Aorta (tissue), 5 donors: ENCODE measurements at places on chromosomes 12 and 14.

DNA sequence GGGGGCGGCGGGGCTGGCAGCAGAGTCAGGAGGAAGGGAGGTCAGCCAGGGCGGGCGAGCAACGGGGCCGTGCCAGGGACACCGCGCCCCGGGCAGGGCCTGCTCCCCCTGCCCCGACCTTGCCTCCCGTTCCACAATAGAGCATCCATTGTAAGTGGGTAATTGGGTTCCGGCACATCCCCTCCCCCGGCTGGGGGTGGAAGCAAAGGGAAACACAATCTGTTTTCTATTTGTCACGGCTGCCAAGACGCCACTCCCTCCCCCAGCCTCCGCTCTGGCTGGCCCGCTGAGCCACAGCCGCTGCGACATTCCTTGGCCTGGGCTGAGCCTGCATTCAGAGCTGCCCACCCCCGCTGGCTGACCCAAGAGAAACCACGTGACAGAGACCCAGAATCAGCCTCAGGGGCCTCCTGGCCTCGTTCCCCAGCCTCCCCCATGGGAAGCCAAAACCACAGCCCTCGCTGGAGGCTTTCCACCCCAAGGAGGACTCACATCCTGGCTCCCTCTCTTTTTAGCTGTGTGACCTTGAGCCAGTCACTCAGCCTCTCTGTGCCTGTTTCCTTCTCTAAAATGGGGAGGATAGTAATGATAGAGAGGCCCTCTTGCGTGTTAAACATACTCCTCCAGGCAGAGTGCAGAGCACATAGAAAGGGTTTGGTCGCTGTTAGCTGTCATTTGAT, 117.6 kb downstream of the SCARB1 start:
- DNase-seq, result peak; percentile 96

DNA sequence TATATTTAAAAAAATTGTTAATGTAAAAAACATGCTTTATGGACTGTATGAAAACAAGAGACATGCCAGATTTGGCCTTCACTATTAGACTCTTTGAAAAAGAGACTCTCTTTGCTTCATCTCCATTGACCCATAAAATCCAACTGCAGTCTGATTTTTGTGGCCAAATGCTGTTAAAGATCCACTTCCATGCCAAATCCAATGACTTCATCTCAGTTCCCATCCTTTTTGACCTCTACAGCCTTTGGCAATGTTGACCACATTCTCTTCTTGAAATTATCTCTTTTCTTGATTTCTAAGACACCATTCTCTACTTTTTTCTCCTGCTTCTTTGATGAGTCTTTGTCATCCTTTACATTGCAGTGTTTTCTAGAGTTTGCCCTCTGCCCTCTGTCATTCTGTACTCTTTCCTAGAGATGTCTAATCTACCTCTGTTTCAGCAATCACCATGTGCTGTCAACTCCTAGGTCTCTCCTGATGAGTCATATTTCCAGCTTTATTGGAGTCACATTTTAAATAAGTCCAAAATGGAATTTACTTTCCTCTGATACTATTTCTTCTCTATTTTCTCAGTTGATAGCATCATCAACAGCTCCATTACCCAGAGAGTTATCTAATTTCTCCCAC, 2.4 kb downstream of the TMPRSS12 start:
- DNase-seq, result no peak

DNA sequence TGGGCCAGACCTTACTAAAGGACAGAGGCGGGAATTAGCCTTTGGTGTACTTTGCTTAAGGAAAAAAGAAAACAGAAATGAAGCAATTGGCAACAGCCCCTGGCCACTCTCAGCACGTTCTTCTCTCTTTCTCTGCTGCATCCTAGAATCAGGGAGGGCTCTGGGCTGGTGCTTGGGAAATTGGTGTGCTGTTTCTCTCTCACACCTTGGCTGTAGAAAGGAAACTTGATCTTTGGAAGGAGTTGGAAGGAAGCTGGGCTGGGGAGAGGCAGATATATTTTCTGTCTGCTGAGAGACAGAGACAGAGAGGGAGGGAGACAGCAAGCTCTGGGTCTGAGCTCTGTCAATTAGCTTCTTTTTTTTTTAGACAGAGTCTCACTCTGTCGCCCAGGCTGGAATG, 27.4 kb downstream of the NOS1 start:
- DNase-seq, result no peak

GRCh38 chr12:112447106-112447505, 28.4 kb downstream of the PTPN11 start:
- no peak for DNase-seq

DNA sequence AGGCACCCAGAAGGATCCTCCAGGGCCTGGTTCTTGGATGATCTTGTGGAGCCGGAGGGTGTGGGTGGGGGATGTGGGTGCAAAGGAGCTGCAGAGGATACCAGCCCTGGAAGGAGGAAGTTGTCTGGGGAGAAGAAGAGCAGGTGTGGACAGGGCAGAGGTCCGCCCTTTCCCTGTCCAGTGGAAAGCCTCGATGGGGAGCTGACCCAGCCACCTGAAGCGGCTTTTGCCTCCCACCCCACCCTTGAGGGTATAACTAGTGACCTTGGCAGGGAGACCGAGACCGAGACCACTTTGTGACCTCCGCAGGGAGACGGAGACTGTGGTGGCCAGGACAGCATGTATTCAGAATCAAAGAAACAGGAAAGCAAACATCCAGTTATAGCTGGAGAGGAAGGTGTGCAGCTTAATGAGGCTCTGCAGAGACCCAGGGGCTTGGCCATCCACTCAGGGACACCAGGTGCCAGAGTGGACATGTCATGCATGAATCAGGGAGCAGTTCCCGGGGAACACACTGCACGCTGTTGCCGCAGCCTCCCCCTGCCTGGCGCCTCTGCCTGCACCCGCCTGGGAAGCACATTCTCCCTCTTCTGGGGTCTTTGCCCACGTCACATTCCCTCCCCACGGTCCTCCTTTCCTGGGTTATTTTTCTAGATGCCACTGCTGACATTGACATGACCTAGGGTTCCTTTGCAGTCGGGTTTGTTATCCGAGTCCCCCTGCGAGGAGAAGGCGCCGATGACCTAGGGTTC, 87.7 kb downstream of the ADGRD1 start:
- peak; percentile 71 for DNase-seq

DNA sequence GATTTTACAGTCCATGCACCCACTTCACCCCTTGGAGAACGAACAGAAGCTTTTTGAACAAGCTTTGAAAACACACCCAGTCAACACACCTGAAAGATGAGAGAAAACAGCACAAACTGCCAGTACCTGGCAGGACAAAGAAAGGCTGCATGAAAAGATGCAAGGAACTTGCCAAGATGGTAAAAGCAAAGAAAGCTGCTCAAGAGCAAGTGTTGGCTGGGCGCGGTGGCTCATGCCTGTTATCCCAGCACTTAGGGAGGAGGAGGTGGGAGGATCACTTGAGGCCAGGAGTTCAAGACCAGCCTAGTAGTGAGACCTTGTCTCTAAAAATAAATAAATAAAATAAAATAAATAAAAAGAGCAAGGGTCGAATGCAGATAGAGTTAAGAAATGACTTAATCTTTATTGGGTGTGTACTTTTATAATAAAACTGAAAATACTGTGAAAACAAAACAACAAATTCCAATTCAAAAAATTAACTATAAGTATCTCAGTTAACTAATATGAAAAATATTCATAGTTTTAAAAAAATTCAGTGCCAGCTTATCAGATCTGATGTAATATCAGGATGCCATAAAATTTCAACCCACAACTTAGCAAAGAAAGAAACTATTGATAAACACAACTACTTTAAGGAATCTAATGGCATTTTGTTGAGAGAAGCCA, 59.2 kb downstream of the HECTD4 start:
- no peak for DNase-seq

DNA sequence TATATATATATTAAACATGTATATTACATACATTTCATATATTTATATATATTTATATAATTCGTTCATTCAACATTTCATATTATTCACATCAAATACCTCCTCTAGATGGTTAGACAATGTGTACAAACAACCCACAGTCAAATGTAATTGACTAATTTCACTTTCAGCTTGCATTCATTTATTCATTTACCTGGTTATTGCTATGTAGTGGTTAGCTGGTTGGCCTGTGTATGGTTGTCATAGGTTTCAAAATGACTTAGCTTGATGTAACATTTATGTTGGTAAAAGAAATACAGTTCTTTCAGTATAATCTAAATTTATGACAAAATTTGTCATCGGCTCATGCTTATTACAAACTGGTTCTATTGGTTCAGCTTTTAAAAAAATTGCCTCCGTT, 389 bp downstream of the OR4K13 start:
- no peak for DNase-seq

- DNase-seq, result no peak
Observed at GRCh38 chr14:96584907-96585671, 82.9 kb downstream of the PAPOLA start.

DNA sequence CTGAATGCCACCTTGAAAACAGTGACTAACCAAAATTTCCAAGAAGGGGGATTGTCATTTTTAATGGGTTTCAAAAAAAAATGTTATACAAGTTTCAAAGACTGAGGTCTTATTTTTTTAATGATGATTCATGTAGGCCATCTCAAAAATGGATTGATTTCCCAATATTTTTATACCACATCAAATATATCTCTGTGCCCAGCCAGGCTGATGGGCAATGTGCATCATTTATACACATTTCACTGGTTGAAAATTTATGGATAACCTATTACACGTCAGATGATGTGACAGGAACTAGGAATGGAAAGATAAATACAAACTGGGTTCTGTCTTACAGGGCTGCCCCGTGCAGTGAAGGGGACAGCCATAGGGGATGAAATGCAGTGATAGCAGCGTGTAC, 112.7 kb upstream of the TMPO start:
- no peak for DNase-seq

GRCh38 chr14:74713395-74713735, 421 bp downstream of the FCF1 start:
- no peak for DNase-seq

- DNase-seq, result no peak
Observed at GRCh38 chr12:1697271-1697670, 6.4 kb downstream of the ADIPOR2 start.

DNA sequence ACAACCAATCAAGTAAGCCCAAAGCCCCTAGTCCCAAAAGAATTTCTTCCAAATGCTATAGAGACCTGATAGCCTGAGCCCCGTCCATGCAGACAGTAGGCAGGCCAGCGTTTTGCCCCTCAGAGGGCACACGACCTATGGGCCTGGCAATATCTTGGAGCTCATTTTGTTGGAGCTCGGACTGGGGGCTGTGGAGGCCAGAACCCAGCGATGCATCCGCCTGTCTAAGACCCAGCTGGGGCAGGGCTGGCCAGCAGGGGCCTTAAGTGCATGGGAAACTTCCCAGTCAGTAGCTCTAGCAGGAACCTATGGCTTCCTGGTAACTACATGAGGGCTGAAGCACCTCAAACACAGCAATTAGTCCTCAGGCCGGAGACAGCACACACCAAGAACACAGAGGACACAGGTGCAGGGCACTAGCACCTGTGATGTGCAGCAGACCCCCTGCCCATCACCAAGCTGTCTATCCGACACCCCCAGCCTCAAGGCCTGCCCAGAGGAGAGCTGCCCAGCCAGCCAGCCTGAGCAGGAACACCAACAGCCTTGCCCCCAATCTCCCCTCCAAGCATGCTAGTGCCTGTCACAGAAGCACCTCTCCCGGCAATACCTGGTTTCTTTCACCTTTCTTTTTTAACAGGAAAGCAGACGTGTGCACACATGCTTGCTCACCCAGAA, 50.8 kb downstream of the ARL6IP4 start:
- DNase-seq, result peak; percentile 50

DNA sequence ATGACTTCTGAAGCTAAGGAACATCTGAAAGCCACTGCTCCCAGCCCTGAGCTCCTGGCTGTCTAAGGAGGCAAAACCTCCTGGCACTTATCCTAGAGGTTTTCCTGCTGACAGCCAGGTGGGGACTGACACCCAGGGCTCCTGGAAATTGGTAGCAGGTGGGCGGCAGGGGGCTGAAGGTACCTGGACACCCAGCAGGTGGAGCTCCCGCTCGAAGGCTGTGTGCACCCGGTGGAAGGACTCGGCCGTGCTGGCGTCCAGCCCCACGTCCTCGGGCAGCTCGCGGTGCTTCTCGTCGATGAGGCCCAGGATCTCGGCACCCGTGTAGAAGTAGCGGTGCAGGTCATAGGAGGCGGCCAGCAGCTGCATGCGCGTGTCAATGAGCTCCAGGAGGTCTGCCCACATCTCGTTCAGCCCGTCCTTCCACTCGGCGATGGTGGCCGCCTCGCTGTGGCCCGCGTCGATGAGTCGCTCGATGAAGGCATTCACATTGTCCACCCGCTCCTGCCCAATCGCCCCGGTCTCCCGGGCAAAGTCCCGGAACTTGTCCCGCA, 68.2 kb downstream of the PLEKHG3 start:
- no peak for DNase-seq

DNA sequence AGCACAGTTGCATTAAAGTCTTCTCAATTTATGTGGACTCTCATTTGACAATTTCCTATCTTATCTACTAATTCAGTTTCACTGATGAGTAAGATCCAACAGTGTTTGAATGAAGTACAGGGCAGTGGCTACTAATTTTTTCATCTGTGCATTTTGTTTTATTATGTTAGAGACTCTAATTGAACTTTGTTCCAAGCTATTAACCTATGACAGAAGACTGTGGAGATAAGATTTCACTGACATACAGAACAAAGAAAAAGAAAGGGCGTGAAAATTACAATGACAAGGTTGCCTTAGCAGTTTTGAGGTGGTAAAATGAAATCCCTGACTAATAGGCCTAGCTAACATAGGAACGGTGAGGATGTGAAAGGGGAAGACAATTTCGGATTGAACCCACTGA, 153.2 kb upstream of the SOX5 start:
- DNase-seq, result no peak

DNA sequence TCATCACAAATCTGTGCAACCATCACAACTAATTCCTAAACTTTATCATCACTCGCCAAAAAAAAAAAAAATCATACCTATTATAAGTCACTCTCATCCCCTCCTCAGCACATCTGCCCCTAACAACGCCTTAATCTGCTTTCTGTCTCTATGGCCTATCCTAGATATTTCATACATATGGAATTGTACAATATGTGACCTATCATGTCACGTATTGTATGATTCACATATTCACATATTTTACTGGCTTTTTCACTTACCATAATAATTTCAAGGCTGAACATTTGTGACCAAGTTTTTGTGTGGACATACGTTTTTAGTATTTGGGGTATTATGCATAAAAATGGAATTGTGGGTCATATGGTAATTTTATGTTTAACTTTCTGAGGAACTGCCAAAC, 400.7 kb downstream of the DAD1 start:
- no peak for DNase-seq
